Mesothelial cell of epicardium (in vitro differentiated cells): ENCODE measurements at places on chromosomes 12 and 14. TPM values are rescaled to one million over a fixed set of nuclear protein-coding genes. Genes with fewer than 3 reads are reported as not detected.
A peak's percentile ranks its signal among the peaks of the same experiment; 100 is the strongest.

DNA sequence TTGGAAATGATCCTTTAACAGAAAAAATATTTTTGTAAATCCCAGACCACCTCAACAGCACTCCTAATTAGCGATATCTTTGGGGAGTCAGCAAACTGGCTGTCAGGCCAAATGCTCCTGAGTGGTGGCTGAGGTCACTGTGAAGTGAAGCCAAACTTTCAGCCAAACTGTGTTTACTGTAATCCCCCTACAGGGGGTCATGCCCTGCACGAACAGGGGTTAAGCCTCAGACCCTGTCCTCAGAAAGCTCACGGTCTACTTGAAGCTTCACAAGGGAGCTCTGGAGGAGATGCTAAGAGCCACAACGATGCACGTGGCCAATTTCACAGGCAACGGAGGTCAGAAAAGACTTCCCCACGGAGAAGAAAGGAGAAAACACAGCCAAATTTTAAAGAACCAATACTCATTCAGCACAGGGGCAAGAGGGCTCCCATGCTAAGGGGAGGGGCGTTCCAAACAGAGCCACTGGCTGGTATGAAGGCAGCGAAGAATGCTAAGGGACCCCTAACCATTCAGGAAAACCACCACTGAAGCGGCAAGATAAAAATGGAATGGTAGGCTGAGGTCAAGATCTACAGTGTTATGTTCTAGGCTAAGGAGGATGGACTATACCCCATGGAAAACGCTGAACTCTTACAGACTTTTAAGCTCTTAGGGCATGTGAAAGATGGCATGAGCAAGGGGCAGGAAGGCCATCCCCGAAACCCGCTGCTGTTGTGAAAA, 105.4 kb downstream of the ITPR2 start:
- no peak for DNase-seq

GRCh38 chr14:53807542-53807941, 149.1 kb downstream of the BMP4 start:
- DNase-seq: no peak

- DNase-seq: no peak
Observed at GRCh38 chr12:168763-169525, 45.0 kb downstream of the SLC6A12 start.

DNA sequence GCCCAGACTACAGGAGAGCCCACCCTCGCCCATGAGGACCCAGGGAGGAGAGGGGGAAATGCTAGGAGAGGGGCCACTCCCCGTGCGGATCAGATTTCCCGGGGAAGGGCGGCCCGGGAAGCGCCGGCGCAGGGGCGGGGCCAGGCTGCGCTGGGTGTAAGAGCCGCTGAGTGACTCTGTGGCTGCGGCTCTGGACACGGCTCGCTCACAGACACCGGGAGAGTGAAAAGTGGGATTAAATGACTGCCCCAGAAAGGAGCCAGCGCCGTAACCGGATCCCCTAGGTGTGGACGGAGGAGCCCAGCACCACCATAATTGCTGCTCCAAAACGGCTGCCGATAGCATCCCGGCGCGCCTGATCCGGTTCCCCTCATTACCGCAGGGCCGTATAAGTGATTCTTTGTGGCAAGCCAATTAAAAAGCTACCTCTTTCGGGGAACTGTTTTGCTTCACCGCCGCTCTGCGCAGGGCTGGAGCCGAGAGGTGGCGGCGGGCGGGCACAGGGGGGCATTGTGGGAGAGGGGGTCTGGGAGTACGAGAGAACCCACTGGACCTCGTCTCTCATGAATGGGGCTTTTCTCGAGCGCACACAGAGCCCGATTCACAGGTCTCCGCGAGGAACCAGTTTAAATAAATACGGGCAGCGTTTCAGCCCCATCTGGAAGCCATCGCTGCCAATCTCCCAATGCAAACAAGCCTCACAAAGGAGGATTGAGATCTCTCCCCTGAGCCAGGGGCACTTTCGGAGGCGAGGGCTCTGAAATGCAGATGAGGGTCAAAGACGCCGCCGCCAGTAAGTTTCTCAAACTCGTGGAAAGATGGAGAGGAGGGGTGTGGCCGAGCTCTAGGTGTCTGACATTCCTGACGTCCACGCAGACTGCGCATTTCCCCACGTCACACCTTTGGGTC, 2.5 kb downstream of the COL2A1 start:
- peak; percentile 73 for DNase-seq

Gene USP5
- 119 to 126 TPM (median 122 TPM) in 3 replicates for total RNA-seq

Gene CLEC6A
- not detected in 3 replicates for total RNA-seq

Gene INHBC
- 0.24 to 0.32 TPM (median 0.31 TPM) in 3 replicates for total RNA-seq
